ENCODE measurements at places on chromosomes 4 and X. TPM values are rescaled to one million over a fixed set of nuclear protein-coding genes. Genes with fewer than 3 reads are reported as not detected.

DNA sequence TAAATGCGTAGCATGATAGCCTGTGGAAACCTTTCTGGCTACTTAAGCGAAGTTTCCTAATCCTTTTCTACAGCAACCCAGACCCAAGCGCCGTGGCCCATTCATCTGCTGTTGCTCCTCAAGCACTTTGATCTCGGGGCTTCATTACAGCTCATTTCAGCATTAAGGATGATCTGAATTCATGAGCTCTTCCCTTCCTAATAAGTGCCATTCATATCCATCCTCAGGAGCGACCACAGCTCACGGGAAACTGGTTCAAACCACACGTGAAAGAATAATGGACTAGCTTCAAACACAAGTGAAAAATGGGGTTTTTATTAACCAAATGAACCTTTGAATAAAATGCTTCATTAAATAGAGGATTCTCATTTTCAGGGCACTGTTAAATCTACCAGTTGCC, 202.6 kb upstream of the LEF1 start:
- DNase-seq = no peak
- H3K27me3 ChIP-seq = peaks cover 31% of the 10 kb centered on the region
- H3K36me3 ChIP-seq = peaks cover 3% of the 10 kb centered on the region
- peaks cover 46% of the 10 kb centered on the region for H3K4me1 ChIP-seq
- H3K4me3 ChIP-seq = no peak overlapping the region

The AMTN gene
- total RNA-seq = not detected

DNA sequence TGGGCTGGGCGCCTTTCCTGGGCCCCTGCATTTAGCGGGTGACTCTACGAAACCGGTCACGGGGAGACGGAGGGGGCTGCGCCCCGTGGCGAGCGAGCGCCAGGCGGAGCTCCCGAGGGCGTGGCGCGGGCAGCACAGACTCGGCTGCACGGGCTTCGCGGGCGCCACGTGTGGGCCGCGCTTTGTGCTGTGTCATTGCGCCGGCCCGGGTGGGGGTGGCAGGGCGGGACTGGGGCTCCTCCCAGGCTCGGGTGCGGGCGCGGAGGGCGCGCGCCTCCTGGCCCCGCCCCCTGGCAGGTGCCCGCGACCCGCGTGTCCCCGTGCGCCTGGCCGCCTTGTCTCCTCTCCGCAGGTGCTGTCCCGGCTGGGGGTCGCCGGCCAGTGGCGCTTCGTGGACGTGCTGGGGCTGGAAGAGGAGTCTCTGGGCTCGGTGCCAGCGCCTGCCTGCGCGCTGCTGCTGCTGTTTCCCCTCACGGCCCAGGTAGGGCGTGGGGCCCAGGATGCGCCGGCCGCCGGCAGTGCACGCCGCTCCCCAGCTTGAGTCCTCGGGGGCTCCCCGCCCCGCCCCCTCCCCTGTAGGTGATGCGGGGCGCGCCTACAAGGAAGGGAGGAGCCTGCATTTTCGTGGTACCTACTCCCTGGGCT, 651 bp downstream of the UCHL1 start:
- H3K36me3 ChIP-seq = peaks cover 1% of the 10 kb centered on the region
- H3K27ac ChIP-seq = no peak overlapping the region
- peaks cover 16% of the 10 kb centered on the region for H3K4me1 ChIP-seq
- peak overlapping the region; percentile 56 for H3K4me3 ChIP-seq
- peak; percentile 9 for DNase-seq
- peaks cover 50% of the 10 kb centered on the region for H3K27me3 ChIP-seq

- H3K4me3 ChIP-seq = no peak overlapping the region
- H3K4me1 ChIP-seq = no peaks in the 10 kb centered on the region
- H3K27ac ChIP-seq = no peak overlapping the region
- no peaks in the 10 kb centered on the region for H3K36me3 ChIP-seq
- no peaks in the 10 kb centered on the region for H3K27me3 ChIP-seq
- DNase-seq = no peak
Observed at GRCh38 chrX:37627602-37628001, 56.1 kb downstream of the LANCL3 start.

- no peak overlapping the region for H3K27ac ChIP-seq
- no peaks in the 10 kb centered on the region for H3K4me1 ChIP-seq
- H3K36me3 ChIP-seq = no peaks in the 10 kb centered on the region
- H3K27me3 ChIP-seq = no peaks in the 10 kb centered on the region
Observed at GRCh38 chrX:123049071-123049625, 134.9 kb upstream of the GRIA3 start.
